Ureter (tissue), 1 donor: ENCODE measurements at places on chromosomes 6 and 20. TPM values are rescaled to one million over a fixed set of nuclear protein-coding genes. Genes with fewer than 3 reads are reported as not detected.

Gene TREM2
- total RNA-seq = 9.4 TPM

Gene CCN6
- total RNA-seq = not detected

Gene MAP7
- total RNA-seq = 37.0 TPM

Gene MUC22
- not detected for total RNA-seq

Gene SYTL3
- 8.7 TPM for total RNA-seq
